Activated naive CD4-positive, alpha-beta T cell (primary cell): ENCODE measurements at places on chromosomes 7 and 10.

- no peak for DNase-seq
Measured at GRCh38 chr7:16609842-16610450, 35.6 kb downstream of the ANKMY2 start.

DNA sequence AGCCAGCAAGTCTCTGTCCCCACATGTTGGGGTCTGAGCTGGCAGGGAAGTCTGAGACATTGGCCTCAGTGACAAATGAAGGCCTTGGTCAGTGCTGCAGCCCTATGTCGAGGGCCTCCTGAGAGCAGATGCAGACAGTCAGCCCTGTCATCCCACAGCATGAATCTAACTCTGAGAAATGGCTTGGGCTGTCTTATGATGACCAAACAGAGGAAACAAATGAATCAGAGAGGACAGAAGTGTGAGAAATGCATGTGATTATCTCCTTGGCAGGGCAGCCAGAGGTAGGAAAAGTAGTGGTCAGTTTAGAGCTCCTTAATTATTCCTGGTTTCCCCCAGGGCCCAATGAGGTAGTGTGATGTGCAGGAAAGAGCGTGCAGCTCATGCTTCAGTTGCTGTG lies 287.6 kb downstream of the SORCS3 start:
- no peak for DNase-seq

DNA sequence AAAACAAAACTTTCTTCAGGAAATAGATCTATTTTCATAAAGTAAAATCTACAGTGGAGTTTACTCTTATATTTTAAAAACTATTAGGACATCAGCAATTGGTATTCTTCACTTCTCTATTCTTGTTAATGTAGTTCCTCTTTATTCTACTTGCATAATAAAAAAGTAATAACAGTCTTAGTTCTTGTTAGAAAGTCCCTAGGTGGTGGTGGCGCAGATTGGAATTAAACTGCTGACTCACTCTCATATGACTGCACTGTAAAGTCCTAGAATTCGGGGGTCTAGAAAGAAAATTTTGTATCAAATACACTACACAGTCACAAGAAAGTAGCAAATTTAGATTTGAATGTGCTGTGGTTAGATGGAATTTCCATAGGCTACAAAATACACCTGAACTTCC lies 44.6 kb upstream of the TES start:
- no peak for DNase-seq

DNA sequence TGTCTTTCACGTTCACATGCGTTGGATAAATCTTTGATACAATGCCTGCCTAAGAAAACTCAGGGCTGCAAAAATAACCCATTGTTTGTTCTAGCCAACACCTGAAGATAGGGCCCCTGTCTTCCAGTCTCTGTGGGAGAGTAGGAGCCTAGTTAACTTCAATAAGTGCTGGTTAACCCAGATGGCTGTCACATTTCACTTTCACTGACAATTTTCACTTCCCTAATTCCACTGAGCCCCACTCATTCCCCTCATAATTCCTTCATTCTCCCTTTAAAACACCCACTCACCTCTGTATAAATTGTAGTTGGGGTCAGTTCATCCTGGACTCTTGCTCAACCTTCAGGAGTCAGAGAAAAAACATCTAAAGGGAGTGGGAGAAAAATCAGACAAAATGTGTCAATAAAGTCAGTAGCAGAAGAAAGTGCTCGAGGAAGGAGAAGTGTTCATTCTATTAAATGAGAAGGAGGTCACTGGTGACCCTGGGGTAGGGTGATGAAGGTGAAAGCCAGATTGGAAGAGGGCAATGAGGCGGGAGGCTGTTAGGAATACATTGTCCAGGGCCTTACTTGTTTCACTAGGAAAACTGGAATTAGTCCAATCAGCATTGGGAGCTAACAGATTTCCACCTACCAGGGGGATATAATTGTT lies 51.2 kb upstream of the ABI1 start:
- no peak for DNase-seq

- DNase-seq: no peak
Measured at GRCh38 chr7:30976381-30976780, 12.6 kb downstream of the GHRHR start.
